ENCODE measurements at places on chromosomes 6 and 20.

GRCh38 chr6:10140136-10140535, 274.7 kb downstream of the TFAP2A start:
- no peak for DNase-seq

GRCh38 chr6:70680396-70680795, 12.7 kb downstream of the SMAP1 start:
- DNase-seq: no peak

GRCh38 chr20:432208-432607, 24.1 kb downstream of the RBCK1 start:
- no peak for DNase-seq

DNA sequence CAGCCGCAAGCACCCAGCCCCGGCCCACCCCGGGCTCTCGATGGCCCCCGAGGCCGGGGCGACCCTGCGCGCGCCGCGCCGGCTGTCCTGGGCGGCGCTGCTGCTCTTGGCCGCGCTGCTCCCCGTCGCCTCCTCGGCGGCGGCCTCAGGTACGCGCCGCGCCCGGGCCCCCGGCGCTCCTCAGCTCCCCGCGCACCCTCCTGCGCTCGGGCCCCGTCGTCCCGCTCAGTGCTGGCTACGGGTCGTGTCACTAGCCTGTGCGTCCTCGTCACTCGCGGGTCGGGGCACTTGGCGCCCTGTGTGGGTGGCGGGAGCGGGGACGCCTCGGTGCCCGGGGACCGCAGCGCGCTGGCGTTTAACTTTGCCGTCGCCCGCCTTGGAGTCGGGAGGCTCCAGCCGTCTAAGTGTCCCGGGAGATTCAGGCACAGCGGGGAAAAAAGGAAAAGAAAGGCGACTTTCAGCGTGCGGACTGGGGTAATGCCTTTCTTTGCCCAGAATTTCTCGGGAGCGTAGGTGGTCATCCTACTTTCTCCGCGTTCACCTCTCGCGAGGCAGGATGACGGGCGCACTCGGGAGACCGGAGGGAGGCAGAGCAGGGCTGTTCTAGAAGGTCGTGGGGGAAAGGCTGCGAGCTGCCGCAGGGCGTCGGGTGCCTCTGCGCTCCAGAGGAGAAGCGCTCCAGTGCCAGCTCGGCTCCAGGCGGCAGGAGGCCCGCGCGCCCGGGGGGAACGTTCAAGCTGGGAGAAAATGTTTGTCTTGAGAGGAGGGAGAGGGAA, 545 bp downstream of the FNDC1 start:
- DNase-seq: no peak

- DNase-seq: no peak
Measured at GRCh38 chr20:4509825-4510522, 211.7 kb upstream of the PRND start.

GRCh38 chr6:1612974-1613306, 3.2 kb downstream of the FOXC1 start:
- DNase-seq: no peak

GRCh38 chr20:37839432-37839827, 63.5 kb upstream of the VSTM2L start:
- DNase-seq: no peak

DNA sequence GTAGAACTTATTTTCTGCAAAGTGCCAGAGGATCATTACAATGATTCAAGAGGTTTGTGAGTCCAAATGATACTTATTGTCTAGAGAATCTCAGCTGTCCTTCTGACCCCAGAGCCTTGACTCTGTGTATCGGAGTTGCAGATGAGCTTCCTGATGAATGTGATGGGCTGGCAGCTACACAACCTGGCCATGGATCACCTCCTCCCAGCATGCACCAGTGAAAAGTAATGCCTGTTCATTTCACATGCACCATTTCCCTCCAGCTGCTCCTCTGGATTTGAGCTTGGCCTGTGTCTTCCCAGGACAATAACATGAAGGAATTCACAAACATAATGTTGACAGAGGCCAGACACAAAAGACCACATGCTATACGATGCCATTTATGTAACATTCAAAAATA, 30.0 kb downstream of the SNHG17 start:
- DNase-seq: no peak

DNA sequence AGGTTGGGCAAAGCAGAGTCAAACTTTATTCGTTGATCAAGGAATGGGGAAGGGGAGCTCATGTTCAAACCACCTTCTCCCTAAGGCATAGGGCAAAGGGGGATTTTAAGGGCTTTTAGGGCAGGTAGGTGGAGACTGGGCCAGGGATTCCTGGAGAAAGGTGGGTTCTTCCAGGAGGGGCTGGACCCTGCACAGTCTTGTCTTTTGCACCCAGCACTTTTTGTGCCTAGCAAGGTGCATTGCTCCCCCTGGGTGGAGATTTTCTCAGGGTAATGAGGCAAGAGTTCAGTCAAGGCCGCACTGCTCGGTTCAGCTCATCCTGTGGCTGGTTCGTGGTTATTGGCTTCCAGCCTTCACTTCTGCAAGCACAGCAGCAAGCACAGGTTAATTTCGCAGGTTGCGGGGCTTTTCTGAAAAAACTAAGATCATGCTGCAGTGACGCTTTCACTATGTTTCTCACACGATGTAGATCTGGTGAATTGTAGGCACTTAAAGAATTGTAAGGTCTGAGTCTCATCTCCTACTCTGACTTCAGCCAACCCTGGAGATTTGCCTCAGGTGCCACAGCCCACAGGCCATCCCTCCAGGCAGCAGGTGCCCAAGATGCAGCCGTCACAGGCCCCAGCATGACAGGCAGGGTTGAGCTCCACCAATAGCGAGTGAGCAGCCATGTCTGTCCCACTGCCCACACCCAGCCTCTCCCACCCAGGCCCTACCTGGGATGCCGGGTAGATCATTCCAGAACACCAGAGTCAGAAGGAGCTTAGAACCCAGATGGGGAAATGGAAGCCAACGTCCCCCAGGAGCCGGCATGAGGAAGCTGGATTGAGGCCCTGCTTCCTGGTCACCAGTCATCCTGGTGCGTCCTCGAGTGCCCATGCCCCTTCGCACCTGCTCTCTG, 37.1 kb downstream of the SUN5 start:
- no peak for DNase-seq

GRCh38 chr6:50076431-50076830, 26.7 kb upstream of the DEFB112 start:
- no peak for DNase-seq

DNA sequence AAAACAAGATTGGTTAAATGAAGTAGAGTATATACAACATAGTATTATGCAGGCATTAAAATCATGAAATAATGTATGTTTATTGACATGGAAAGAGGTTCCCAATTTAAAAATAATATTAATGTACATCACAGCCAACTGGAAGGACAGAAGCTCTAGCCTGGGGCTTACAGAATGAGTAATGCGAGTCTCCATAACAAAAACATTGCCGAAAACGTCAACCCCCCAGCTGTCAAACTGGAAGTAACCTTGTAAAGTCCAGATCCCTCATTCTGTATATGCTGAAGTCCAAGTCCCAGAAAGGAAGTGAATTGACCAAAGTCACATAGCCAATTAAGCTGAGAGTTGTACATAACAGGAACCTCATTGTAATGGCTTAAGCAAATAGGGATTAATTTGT, 128.7 kb upstream of the ECI2 start:
- DNase-seq: no peak

All from NCI-H2081 (cell line).